Upper lobe of right lung (tissue), 1 donor: ENCODE measurements at places on chromosomes 5 and 9.

GRCh38 chr9:93189369-93190132, 5.6 kb downstream of the WNK2 start:
- H3K27me3 ChIP-seq = peaks cover 3% of the 10 kb centered on the region
- H3K36me3 ChIP-seq = no peaks in the 10 kb centered on the region
- H3K27ac ChIP-seq = no peak overlapping the region
- H3K4me3 ChIP-seq = no peak overlapping the region
- H3K4me1 ChIP-seq = no peaks in the 10 kb centered on the region

DNA sequence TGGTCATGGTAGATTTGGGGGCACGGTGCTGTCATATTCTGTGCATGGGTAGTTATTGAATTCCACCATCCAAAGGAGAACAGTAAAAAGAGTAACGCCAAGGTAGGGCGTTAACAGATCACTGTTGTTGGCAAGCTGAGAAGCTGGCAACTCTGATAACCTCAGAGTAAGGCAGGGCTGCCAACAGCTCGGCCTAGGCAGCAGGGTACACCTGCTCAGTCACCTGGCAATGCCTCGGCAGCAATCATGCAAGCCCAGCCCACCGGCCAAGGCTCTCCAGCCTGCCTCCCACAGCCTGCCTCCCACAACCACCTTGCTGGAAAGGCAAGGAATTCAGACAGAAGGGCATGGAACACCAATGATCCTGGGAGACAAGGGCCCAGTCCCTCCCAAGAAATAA, 63.9 kb downstream of the KLHL3 start:
- no peak for DNase-seq
- H3K27ac ChIP-seq = no peak overlapping the region
- no peaks in the 10 kb centered on the region for H3K27me3 ChIP-seq
- no peak overlapping the region for H3K4me3 ChIP-seq
- no peaks in the 10 kb centered on the region for H3K36me3 ChIP-seq

DNA sequence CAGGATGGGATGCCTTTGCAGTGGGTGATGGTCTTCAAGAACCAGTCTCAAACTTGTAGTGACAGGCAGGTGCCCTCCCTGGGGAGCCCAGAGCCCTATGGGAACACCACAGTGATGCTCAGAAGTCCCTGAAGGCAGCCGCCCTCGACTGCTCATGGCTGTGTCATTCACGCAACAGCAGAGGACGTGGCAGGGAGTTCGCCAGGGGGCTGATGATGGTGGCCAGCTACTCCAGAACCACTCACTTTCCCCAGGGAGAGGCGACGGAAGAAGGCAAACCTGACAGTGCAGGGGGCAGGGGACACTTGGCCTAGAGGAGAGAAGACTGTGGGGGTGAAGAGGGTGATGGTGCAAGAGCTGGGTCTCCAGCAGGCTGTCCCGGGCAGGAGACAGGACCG, 4.0 kb downstream of the IL13 start:
- no peak overlapping the region for H3K27ac ChIP-seq
- H3K27me3 ChIP-seq = peaks cover 7% of the 10 kb centered on the region
- H3K36me3 ChIP-seq = no peaks in the 10 kb centered on the region
- DNase-seq = no peak
- H3K4me3 ChIP-seq = no peak overlapping the region

DNA sequence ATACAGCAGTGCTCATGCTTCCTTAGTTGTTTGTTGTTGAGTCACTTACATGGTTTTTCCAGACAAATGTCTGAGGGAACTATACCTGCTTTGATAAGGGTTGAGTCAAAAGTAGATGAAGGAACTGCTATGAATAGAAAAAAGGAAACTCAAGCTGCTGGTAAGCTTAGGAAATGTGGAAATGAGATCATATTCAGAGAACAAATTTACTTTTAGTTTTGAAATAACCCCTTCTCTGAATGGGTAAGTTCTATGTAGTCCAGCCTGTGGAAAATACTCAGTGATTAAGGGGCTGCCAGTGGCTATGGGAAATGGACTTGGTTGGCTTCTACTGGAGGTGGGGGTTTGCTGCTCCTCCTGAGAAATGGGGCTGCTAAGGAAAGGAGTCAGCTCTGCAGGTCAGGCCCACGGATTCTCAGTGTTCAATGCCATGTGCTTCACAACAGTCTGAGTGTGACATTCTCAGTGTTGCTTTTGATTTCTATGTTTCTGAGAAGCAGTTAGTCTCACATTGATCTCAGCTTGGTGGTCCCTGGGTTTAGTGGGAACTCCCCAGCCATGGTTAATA, 47.7 kb upstream of the GLRX start:
- H3K36me3 ChIP-seq = no peaks in the 10 kb centered on the region
- no peaks in the 10 kb centered on the region for H3K27me3 ChIP-seq
- H3K27ac ChIP-seq = no peak overlapping the region
- H3K4me1 ChIP-seq = peaks cover 19% of the 10 kb centered on the region
- DNase-seq = no peak
- no peak overlapping the region for H3K4me3 ChIP-seq
